DMS79 (cell line): ENCODE measurements at places on chromosomes 4 and X.

GRCh38 chr4:176377780-176378179 lies 58.0 kb downstream of the SPCS3 start:
- DNase-seq: no peak

- no peak for DNase-seq
Measured at GRCh38 chrX:27679281-27679680, 89.1 kb downstream of the DCAF8L2 start.

- no peak for DNase-seq
Measured at GRCh38 chrX:42017971-42018370, 94.6 kb upstream of the CASK start.

- DNase-seq: no peak
Measured at GRCh38 chr4:105978684-105979296, 83.5 kb downstream of the NPNT start.

DNA sequence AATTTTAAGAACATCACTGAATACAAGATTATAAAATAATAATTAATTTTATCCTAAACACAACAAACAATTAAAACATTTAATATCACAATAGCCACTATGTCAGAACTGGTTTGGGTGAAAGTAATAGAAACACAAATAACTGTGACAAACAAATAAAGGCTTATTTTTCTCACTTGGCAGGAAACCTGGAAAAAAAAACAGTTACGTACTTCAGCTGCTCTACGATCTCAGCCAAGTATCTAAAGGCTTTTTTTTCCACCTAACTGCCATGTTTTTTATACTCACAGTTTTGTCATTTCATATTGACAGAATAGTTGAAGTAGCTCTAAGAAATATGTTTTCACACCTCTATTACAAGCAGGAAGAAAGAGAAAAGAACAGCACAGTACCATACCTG lies 284.8 kb upstream of the INTU start:
- DNase-seq: no peak
